ENCODE measurements at places on chromosomes 4 and X.

- no peak for DNase-seq
These were observed 95.0 kb downstream of the TMEM164 start for GRCh38 chrX:110097920-110098319.

DNA sequence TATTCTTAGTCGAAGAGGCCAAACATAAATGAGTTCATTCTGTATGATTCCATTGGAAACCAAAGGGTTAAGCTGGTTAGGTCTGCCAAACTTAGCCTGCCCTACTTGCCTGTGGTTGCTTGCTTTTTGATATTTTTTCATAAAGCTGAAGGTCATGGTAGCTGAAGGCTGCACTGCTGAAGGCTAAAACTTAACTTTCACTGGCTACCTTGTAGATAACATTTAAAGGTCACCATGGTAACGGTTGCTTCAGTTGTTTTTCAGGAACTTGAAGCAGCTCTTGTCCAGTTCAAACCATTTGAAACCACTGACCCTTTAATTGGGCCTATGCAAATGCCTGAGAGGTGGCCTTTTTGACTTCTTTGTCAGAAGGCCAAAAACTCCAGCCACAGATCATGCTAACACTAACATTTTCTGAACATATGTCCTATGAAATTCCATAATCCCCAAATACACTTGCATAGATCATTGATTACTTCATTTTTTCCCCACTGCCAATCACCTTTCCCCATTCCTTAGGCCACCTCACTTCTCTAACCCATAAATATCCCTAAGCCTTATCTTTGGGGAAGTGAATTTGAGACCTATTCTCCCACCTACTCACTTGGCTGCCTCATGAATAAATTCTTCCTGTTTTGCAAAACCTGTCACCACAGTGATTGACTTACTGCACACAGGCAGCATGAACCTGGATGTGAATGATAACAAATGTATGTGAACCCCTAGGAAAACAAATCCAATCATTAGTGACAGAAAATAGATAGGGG lies 10.7 kb upstream of the SMIM10L2A start:
- DNase-seq, result no peak

- peak; percentile 90 for DNase-seq
These were observed 26.2 kb upstream of the SCRG1 start for GRCh38 chr4:173424899-173425805.

GRCh38 chr4:88630756-88631155 lies 38.5 kb downstream of the HERC3 start:
- peak; percentile 80 for DNase-seq

DNA sequence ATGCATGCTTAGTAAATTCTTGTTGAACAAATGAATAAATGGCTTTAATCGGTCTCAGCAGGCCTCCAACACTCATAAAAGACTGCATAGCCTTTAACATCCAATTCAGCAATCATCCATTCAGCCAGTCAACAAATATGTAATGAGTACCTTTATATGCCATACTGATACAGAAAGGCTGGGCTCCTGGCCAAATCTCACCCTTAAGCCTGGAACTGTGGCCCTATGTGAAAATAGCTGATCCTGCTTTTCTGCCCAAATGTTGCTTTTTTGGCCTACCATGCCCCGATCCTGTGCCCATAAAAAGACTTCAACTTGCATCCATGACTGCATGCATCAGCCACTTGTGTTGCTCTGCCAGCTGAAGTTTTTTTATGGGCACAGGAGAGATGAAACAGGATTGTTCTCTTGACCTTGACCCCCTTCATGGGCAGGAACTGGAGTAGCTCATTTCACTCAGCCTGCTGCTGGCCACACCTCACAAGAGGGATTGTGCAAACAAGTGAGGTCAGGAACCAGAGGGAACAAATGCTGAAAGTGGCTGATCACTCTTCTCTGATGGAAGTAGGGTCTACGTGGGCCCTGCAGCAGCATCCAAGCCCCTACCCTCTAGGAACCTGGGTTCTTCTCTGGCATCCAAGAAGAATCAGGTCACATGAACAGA lies 75.6 kb downstream of the NPY1R start:
- no peak for DNase-seq

DNA sequence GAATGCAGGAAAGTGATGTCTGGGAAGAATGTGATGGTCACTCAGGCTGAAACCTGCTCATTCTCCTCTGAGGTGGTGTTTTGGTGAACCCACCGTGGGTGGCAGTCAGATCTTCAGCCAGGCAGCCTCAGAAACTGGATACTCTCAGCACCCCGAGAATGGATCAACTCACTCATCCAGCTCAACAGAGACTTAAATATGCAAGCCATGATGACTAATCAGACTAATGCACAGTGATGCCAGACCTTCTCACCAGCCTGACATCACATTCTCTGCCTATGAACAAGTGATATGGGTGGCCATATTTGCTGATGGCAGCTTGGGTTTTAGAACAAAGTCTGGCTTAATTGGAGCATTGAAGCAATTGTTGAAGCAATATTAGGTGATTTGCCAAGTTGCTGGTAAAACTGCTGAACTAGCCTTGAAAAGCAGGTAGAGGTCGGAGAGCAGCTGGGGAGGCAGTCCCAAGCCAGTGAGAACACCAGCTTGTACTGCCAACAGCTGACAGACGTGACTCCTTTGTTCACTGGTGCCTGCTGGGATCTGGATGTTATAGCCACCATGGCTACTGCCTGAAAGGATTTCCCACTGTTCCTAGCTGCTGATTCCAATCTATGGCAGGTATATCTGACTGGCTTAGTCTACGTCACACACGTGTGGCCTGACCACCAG lies 608.1 kb downstream of the MID1IP1 start:
- DNase-seq, result no peak

DNA sequence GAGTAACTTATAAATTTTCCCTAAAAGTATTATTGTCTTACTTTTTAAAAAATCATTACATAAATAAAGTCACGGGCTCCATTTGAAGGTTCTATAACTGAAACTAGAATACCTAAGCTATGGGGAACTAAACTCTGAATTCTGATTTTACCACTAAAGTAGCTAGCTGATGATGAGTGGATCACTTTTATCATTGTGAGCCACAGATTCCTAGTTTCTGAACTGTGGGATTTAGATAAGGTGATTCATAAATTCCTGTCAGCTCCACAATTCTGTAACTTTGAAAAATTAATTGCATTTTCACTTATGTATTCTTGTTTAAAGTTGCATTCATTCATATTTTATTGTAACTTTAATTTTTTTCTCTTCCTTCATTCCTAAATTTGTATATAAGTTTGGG lies 540.9 kb downstream of the GBA3 start:
- no peak for DNase-seq

DNA sequence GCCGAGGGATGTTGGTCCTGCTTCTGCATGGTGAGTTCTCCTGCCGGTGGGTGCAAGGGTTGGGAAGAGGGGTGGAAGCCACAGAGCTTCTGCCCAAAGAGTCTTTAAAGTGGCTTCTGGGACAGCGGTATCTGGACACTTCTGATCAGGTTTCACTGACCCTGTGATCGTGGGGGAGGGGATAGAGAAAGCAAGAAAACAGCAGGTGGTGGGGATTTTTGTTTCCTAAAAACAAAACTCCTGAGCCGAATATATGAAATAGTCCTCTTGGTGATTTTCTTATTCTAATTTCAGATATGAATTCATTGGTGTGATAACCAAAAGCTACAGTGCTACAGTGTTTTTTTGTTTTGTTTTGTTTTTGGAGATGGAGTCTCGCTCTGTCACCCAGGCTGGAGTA lies 754 bp downstream of the NYX start:
- DNase-seq, result no peak

GRCh38 chr4:37540486-37540885 lies 145.7 kb downstream of the RELL1 start:
- no peak for DNase-seq

DNA sequence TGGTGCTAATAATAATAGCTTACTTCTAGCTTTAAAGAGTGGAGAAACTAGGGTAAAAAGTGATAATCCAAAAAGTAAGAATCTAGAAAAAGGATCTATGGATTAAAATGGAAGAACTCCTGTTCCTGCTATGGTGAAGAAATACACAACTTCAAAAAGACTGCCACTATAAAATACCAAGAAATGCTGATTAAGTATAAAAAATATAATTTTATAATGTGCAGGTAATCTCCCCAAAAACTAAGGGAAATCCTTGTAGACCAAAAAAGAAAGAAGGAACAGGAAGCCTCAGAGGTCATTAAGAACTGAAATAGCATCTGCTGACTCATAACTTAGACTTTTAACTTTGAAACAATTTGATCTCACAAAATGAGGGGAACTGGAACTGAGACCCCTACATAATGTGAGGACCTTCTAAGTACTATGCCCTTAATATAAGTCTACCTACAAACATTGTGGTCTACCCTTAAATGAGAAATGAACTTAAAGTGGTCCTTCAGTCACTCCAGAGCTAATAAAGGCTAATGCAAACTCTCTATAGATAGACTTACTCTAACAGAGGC lies 50.6 kb upstream of the SRPX start:
- peak; percentile 3 for DNase-seq

DNA sequence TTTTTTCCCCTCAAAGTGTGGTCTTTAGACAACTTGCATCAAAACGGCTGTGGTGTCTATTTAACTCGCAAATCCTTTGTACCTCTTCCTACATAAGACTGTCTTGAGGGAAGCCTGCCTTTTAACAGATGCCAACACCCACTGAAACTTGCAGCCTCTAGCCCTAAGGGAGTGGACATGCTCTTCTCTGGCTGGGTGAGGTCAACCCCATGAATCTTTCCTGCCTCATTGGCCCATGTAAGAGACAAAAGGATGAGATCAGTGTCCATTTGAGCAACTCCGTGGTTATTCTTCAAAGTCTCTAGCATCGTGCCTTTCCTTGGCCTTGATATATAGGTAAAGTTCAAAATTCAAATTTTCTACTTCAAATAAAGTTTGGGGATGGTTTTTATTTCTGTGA lies 134.7 kb downstream of the SHROOM3 start:
- no peak for DNase-seq

DNA sequence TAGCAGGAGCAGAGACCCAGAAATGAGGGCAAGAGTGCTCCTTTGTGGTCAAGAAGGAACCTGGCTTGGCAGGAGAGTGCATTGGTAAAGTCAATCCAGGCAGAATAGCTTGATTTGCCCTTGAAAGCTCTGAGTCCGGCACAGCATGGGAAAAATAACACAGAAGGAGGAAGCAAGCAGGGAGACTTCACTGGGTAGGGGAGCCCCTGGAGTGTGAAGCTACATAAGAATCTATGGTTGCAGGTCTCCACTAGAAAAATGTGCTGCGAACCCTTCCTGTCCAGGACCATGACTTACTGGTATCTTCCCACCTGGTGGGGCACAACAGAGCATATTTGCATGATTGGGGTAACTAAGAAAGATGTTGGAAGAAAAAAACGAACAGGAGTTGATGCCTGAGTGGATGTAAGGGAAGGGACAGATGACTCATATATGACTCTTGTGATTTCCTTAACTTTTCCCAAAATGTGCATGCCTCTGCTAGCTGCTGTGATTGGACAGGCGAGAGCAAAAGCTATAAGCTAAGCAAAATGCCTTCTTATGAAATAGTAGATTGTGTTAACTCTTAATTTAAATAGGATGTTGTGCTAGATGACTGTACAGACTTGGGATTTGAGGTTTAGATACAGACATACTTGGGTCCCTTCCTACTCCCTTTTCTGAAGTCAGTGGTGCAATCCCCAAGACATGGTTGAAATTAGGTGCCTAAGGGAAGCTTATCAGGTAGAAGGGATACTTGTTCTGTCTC lies 3.3 kb downstream of the IL13RA1 start:
- peak; percentile 88 for DNase-seq

GRCh38 chr4:152352622-152353116 lies 183.2 kb downstream of the FBXW7 start:
- peak; percentile 98 for DNase-seq

GRCh38 chr4:8341691-8342090 lies 72.1 kb downstream of the HTRA3 start:
- DNase-seq, result no peak

GRCh38 chr4:133148690-133149363 lies at the start of gene PCDH10:
TSS of gene PCDH10 (plus strand) at chr4:133149294. CDS start at chr4:133150141, 847 bp downstream.
- DNase-seq, result peak; percentile 96

- peak; percentile 80 for DNase-seq
These were observed 8.3 kb upstream of the MAP7D3 start for GRCh38 chrX:136259543-136259942.

DNA sequence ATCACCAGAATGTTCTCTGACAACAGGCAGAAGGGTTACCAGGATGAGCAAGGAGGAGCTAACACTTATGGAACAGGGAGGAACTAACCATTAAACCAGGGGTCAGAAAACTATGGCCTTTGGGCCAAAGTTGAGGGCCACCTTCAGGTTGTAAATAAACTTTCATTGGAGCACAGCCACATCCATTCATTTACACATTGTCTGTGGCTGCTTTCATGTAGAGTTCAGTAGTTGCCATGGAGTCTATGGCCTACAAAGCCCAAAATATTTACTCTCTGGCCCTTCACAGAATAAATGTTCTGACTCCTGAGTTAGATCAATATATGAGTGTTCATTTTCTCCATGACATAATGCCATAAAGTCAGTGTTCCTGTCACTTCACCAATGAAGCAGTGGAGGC lies 13.2 kb upstream of the HCCS start:
- DNase-seq, result no peak

DNA sequence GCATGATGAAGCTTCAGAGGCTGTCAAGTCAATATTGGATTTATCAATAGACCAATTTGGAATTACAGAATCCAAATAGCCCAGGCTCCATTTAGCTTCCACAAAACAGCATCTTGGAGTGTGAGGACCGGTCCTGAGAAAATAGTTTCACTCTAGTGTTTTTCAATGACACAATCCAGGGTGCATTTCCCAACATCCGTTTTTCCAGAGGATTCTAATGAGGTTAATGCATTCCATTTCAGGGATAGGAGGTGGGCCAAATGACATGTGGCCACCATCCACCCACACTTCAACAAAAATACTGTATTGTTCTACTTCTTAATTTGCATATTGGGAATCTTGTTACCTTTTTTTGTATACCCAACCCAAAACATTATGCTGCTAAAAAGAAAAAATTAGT lies 229.8 kb upstream of the LDB2 start:
- peak; percentile 63 for DNase-seq

DNA sequence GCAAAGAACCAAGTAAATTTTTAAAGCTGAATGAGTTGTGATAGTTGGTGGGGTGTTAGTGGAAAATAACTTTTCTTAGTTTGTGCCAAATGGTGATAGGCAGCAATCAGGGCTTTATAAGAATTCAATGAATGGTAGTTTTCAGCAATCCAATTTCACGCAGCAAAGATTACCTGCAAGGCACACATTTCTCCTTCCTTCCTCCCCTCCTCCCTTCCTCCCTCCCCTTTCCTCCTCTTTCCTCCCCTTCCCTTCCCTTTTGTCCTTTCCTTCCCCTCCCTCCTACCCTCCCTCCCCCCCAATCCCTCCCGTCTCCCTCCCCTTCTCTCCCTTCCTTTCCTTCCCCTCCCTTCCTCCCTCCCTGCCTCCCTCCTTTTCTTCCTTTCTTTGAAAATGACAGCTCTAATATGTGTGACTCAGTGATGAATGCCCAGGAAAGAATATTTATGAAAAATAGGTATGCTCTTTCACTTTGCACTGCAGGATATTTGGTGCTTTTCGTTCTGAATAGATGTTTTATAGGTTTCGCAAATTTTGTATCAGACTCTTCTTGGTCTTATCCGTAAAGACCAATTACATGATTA lies 168.1 kb downstream of the BMPR1B start:
- no peak for DNase-seq

- no peak for DNase-seq
These were observed 39.3 kb downstream of the NHSL2 start for GRCh38 chrX:71949844-71950445.

Data from fibroblast of skin of abdomen (primary cell).